DMS153 (cell line): ENCODE measurements at places on chromosomes 3 and 15.

DNA sequence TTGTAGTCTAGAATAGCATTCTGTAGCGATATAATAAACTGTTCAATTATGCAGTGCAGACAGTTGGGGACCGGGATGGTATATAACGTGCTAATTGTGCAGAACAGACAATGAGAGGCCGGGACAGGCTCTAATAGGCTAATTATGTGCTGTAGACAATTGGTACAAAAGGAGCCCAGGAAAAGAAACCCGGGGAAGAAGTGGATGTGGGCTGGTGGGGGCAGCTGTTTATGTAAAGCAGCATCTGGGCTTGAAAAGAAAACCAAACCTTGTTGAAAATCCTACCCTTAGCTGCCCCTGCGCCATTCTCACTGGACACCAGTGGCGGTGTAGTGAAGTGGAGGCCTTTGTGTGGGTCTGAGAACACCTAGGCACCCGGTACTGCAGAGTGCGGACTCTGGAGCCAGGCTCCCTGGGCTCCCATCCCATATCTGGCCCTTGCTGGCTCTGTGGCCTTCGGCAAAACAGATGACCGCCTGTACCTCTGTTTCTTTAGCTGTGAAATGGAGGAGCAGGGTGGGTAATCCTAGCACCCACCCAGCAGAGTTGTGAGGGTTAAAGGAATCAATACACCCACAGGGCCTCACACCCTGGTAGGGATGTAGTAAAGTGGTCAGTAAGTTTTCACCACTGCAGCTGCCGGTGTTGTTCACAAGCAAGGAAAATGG is 51.5 kb downstream of the CMTM6 start:
- DNase-seq, result no peak

DNA sequence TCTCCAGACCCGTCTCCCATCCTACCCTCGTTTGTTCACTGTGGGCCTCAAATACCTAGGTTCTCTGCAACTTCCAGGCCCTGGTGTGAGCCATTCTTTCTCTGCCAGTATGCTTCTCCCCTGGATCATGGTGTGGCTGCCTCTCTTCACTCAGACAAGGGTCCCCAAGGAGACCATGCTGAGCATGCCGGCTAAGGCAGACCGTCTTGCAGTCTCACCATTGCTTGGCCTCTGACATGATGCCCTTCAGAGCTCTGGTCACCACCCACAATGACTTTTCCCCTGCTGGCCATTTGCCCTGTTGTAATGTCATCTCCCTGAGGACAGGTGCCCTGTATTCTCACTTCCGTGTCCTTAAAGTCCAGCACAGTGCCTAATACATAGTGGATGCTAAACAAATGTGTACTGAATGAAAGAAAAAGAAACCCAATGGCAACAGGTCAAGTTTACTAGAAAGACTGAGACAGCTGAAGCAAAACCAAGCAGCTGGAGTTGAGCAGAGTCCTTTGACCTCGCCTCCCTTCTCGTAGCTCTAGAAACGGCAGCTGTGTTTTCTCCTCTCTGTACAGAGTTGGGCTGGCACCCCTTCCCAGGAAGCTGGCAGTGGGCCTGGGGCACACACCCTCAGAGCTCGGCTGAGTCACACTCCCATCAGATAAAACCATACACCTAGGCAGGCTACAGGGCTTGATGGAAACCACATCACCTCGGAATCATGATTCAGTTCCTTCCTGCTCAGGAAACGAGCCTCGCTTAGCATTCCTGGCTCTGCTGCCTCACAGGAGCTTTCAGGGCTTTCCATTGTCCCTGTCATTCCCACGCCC is 8.6 kb downstream of the TLR9 start:
- peak; percentile 48 for DNase-seq

GRCh38 chr3:139811331-139811730 is 123.7 kb upstream of the CLSTN2 start:
- DNase-seq, result no peak

GRCh38 chr3:114527036-114527644 is 233.3 kb downstream of the TIGIT start:
- no peak for DNase-seq

DNA sequence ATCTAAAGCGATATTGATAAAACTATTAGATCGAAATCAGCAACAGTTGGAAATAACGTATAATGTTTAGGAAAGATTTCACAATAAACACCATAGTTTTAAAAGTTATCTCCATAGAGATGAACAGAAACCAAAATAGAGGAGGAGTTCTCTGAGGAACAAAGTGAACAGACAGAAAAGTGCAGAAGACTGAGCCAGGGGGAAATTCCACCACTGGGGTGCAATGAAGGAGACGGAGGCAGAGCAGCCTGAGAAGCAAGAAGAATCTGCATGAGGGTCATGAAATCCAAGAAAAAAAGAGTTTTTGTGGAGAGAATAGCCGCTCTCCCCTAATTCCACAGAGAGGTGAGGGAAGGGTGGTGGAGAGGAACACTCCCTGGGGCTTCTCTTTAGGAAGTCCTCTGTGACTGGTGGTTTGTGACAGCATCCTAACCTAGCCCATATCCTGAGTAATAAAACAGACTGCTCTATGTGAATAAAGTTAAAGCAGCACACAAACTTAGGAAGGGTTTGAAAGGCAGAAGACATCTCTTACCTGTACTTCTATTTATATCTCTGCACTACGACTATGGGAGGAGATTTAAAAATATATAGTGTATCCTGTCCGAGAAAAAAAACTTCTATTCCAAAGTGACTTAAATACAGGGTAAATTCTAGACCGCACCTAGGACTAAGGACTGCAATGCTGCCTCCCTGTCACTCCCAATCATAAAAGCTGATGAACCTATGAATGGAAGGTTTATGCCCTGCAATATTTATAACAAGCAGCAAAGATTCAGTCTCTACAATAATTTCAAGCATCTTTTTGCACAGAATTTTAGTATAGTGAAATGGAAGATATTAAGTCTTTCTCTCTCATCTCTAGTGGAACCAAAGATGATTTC is 22.9 kb downstream of the ATP8B4 start:
- no peak for DNase-seq

- DNase-seq, result no peak
Observed at GRCh38 chr15:77659350-77660321, 26.9 kb upstream of the LINGO1 start.
